ENCODE measurements at places on chromosomes 3 and 15.

GRCh38 chr3:137471130-137471529, 293.0 kb upstream of the SOX14 start:
- no peak for DNase-seq

- DNase-seq: no peak
Measured at GRCh38 chr3:16945330-16945729, 60.6 kb downstream of the PLCL2 start.

DNA sequence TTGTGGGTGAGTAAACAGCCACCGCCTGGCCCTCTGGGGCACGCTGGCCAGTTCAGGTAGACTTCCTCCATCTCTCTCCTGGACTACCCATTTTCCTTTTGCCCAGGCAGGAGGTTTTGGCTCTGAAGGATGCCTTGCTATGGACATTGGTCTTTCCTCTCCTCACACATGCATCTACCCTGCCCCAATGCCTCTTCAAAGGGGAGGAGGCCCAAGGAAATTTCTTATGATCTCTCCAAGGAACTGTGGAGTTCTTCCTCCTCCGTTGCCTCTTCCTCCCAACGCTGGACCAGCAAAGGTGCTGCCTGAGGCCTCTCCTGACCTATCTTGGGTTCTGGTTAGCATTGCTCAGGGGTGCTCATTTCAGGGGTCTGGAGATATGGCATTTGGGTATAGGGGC, 33.5 kb downstream of the POMGNT2 start:
- no peak for DNase-seq

GRCh38 chr15:59169251-59169708, 37.4 kb upstream of the LDHAL6B start:
- DNase-seq: no peak
